ENCODE measurements at places on chromosomes 3 and 15.

DNA sequence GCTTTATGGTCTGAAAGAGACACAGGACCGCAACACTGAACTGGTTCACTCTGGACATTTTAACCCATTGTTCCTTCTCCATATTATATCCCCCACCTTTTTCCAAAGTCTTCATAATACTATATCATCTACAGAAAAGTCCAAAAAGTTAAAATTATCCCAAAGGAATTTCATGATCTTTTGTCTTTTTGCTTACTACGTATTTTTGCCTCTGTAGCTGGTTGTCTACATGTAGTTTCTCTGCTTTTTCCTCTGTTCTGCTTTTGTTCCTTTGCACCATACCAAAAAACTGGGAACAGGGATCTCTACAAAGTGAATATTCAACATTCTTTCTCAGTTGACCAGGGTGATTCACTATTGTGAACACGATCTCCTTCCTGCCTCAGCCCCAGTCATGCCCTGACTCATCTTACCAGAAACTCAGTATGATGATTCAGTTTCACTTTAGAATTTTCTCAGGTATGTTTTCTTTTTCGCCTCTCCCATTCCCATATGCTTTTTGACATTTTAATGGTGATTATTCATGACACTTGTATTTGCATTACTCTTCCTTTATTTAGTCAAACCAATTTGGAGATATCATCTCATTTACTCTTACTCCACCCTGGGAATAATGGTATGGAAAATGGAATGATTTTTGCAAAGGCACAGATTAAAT is 14.5 kb downstream of the EMC4 start:
- DNase-seq: peak; percentile 79

DNA sequence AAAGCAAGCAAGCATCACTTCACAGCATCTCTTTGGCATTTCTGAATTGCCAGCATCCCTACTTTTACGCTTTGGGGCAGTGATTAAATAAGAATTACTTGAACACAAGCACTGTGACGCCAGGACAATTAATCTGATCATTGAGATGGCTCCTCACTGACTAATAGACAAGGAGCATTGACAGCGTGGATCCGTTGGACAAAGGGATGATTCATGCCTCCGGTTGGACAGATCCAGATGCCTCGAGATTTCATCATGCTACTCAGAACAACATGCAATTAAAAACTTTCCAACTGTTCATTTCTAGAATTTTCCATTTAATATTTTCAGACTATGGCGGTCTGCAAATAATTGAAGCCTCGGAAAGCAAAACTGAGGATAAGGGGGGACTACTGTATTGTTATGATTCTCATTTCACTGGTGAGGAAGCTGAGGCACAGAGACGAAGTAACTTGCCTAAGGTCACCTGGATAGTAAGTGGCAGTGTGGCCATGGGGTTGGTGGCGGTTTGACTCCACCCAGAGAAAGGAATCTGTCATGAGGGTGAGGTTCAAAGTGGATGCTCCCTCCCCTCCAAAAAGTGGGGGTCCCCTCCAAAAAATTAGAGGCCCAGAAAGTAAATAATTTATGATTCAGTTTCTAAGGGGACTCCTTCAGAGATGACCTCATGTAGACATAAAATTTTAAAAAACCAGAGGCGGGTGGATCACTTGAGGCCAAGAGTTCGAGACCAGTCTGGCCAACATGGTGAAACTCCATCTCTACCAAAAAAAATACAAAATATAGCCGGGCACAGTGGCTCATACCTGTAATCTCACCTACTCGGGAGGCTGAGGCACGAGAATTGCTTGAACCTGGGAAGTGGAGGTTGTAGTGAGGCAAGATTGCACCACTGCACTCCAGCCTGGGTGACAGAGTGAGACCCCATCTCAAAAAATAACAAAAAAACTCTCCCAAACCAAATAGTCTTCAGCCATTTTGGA is 12.3 kb upstream of the PGPEP1L start:
- DNase-seq: peak; percentile 50

GRCh38 chr15:25670025-25670554 is 193.0 kb downstream of the ATP10A start:
- peak; percentile 45 for DNase-seq

DNA sequence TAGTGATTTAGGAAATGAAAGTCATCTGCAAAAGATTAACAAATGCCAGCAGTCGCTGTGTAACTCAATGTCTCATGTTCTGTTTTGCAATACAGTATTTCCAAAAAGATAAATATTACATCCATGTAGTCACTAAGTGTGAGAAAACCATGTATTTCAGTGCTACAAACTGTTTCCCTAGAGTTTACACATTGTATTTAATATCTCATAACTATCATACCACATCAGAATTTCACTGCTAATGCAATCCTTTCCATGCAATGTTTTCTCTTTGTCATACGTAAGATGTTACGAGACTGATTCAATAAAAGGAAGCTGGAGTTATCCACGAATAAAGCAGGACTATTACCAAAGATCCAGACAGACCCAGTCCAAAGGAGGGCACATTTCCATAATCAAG is 269.4 kb downstream of the GBE1 start:
- peak; percentile 74 for DNase-seq

DNA sequence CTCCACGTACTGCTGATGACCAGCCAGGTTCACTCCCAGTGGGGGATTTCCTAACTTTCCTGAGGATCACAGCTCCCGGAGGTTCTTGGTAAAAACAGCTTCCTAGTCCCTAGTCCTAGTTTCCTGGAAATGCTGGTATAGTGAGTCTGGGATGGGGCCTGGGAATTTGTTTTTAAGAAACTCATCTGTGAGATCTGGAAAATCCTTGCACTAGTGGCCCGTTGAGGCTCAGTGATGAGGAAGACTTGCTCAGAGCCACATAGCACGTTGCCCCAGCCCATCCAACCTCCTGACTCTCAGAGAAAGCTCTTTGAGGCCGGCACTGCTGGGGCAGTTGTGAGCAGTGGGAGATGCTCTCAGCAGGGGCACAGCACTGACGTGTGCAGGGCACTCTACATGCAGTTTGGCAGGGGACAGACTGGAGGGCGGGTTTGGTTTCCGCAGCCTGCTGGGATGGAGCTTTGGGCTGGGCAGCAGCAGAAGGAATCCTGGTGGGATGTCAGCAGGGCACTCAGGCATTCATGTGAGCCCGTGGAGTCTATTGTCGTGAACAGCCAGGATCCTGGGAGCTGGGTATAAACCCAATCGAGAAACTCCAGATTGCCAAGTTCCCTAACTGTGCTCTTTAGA is 31.6 kb downstream of the SAXO2 start:
- no peak for DNase-seq

GRCh38 chr15:94162939-94163338 is 68.4 kb upstream of the MCTP2 start:
- no peak for DNase-seq

DNA sequence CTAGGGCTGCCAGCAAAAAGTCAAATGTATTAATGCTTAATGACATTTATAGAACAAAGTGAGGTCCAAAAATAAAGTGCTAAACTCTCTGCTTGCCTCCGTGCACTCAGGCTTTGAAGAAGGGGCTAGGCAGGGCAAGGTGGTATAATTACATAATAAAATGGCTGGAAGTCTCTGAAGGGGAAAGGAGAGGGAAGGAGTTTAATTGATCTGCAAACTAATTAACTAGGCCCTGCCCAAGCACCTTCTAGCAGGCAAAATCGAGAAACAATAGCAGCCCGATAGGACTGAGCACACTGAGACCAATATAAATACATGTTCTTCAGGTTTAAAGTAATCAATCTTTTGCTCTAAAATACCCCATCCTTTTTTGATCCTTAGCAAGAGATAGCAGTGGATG is 13.0 kb downstream of the DIS3L start:
- no peak for DNase-seq

- DNase-seq: no peak
Observed at GRCh38 chr3:101513419-101513986, 491 bp upstream of the SENP7 start.

DNA sequence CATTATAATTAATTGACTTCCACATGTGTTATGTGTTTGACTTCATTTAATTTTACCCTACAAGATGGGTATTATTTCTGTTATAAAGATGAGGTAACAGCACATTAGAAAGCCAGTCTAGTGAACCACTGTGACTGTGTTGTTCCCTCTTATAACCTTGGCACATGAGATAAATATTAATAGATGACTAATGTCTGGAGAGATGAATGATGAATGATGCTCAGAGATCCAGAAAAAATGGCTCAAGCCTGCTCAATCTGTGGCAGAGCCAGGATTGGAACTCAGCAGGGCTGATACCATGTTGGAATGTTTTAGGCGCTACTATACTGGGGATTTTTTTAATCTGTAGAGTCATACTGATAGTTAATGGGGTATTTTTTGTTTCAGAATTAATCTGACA is 118.8 kb upstream of the PTX3 start:
- DNase-seq: no peak

DNA sequence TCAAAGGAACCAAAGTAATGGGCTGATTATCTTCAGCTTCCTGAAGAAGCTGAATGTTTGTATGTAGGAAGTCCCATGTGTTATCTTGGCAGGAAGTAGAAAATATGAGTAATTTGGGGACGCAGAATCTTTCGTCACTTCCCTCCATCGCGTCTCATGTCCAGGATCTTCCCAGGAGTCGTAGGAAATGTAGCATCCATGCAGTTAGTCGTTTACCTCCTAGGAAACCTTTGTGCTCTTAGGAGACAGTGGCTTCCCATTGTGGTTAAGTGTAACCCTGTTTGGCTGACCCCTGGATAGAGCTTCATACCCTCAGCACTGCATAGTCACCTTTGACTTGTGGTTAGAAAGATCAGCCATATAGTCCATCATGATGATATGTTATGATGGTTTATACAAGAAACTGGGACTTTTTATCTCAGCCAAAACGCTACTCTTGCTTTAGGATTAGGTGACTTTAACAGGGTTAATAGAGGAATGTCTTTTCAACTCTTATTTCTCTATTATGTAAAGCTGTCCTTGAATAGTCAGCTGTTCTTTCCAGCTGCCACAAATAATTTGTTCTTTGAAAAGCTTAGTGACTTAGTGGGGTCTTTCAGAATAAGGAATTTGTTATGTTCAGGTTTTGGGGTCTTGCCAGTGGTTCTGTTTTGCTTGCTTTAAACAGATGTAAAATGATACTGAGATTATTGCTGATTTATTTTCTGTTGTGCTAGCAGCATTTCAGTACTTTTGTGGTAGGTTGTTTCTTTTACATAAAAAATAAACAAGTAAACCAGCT is 92.2 kb downstream of the KLHL25 start:
- peak; percentile 93 for DNase-seq

- no peak for DNase-seq
Observed at GRCh38 chr3:16319723-16320122, 54.7 kb downstream of the OXNAD1 start.

DNA sequence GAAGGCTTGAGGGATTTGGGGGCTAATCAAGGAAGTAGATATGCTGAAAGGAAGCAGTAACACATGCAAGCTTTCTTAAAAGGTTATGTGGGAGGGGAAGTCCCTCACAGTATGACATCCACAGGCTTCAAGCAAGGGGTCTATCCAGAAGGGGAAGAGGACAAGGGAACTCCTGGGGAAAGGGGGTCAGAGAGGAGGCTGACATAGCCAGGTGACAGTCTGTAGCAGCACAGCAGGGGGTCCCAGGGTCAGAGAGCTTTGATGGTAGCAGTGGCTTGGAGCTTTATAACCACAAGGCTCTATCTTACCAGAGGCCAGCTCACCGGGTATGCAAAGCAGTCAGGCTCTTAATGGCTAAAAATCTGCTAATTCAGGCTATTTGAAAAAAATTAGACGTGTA is 150.6 kb upstream of the NSMCE3 start:
- no peak for DNase-seq

DNA sequence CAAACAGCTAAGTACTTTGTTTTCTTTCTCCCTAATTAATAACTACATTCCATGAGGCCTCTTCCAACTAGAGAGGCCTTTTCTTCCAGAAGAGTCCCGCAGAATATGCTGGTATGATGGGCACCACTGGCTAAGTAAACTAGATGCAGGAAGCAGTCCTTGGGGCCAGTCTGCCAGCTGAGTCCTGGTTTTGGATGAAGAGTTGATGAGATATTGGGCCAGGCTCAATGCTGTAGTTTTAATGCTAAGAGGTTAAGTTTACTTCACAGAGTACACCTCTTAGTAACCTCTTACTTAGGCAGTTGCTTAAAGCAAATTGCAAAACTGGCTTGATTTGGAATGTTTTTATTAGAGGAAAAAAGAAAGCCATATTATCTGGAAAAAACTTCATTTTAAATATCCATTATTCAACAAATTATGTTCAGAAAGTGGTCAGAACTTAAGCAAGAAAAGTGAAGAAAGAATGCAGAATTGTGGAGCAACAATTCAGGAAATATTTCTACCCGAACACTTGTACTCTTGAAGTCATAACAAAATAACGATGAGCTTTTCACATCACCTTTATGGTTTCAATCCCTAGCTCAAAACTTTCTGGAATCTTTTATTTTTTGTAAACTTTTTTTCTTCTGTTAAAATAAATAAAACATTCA is 178.4 kb upstream of the CDIN1 start:
- DNase-seq: peak; percentile 17

GRCh38 chr3:149596134-149596770 is 61.6 kb downstream of the WWTR1 start:
- DNase-seq: peak; percentile 56

DNA sequence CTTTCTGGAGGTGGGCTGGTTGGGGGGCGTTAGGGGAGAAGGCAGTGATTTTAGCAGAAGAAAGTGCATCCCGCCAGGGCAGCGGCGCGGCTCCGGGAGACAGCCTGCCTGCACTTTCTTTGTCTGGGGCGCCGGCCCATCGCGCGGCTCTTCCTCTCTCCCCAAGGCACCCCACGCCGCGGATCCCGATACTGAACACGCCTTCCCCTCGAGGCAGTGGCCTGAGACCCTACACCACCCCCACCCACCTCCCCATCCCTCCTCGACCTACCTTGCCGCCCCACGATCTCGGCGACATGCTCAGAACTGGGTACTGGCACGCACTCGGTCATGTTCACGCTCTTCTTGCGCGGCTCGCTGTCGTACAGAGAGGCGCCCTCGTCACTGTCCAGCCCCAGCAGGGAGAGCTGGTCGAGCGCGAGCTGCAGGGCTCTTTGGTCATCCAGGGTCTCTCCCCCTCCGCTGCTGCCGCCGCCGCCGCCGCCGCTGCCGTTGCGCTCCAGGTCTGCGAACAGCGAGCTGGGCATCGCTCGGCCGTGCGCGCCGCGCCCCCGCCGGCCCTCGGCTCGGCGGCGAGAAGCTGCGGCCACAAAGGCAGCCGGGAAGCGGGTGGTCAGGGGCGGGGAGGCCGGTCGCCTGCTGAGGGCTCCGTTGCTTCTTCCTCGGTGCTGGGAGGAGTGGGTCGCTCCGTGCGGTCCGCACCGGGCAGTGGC is 483 bp downstream of the MEX3B start:
- peak; percentile 49 for DNase-seq

- peak; percentile 8 for DNase-seq
Observed at GRCh38 chr3:58666683-58667082, at the start of gene FAM3D. Gene FAM3D, minus strand, starts transcription at chr3:58666774. Its CDS starts 11,211 bp downstream, at chr3:58655563.

- no peak for DNase-seq
Observed at GRCh38 chr3:52777959-52778805, 783 bp downstream of the ITIH1 start.
